ENCODE measurements at places on chromosomes 4 and X.
A peak's percentile ranks its signal among the peaks of the same experiment; 100 is the strongest.

GRCh38 chrX:78517124-78517523 lies 142.0 kb downstream of the RTL3 start:
- peak; percentile 71 for DNase-seq

- peak; percentile 22 for DNase-seq
Measured at GRCh38 chrX:153687121-153688039, at the start of gene SLC6A8. SLC6A8 (plus strand) TSS chrX:153687926; CDS start chrX:153688575, 649 bp downstream.

- no peak for DNase-seq
Measured at GRCh38 chr4:32037399-32037798, 1317.2 kb downstream of the PCDH7 start.

GRCh38 chr4:69224891-69225290 lies 10.3 kb upstream of the UGT2B11 start:
- DNase-seq, result no peak

DNA sequence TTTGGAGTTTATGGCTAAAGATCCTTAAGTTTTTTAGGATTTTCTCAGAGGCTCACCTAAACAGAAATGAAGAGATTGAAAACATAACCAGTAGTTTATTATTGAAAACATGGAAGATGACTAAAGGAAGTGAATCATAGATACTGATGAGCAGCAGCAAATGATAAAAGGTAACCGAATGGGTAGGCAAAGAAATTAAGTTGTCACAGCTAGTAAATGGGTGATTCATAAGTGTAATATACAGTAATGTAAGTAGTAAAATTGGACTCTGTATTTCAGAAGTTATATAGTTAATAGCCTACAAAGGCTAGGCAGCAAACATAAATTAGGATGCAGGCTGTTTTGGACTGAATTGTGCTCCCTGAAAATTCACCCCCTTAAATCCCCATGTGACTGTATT lies 59.0 kb upstream of the ADGRA3 start:
- no peak for DNase-seq

DNA sequence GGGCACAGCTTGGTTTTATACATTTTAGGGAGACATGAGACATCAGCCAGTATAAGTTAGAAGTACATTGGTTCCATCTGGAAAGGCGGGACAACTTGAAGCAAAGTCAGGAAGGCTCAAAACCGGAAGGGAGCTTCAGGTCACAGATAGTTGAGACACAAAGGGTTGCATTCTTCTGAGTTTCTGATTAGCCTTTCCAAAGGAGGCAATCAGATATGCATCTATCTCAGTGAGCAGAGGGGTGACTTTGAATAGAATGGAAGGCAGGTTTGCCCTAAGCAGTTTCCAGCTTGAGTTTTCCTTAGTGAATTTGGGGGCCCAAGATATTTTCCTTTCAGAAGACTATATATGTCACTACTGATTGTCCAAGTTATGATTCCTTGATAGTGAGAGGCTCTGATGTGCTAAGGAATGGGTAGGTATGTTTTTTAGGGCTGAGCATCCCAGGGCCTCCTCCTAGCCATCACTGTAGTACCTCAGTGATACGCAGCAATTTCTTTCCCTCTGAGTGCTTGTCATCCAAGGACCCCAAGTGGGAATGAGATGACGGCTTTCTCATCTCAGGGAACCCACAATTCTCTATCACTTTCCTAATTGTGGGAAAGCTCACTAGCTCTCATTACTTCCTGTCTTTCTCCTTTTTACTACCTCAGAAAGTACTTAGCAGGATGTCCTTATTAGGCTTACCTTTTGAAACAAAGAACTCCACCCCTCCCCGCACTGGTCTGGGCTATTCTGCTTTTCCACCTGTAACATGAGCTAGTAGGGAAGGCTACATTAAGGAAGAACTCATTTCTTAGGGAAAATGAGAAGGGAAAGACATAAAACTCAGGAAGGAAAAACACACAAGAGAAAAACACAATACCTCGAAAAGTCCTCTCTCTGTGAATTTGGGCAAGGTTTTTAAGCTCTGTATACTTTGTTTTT lies 632.7 kb downstream of the RAPGEF2 start:
- DNase-seq, result no peak

DNA sequence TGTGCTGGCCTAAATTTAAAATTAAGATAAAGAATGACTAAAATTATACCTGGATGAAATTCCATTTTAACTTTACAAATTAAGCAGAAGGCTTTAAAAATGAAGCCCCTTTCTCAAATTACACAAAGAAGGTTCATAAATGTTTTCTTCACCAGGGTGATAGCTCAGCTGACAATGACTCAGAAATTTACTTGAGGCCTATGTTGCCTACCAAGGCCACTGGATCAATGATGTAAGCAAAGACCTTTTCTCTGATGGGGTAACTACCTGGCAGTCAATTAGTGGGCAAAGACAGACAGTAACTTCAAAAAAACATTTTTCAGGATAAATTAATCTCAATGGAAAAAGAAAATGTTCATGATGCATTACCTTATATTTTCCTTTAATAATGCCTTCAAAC lies 23.9 kb upstream of the GPR34 start:
- peak; percentile 15 for DNase-seq

DNA sequence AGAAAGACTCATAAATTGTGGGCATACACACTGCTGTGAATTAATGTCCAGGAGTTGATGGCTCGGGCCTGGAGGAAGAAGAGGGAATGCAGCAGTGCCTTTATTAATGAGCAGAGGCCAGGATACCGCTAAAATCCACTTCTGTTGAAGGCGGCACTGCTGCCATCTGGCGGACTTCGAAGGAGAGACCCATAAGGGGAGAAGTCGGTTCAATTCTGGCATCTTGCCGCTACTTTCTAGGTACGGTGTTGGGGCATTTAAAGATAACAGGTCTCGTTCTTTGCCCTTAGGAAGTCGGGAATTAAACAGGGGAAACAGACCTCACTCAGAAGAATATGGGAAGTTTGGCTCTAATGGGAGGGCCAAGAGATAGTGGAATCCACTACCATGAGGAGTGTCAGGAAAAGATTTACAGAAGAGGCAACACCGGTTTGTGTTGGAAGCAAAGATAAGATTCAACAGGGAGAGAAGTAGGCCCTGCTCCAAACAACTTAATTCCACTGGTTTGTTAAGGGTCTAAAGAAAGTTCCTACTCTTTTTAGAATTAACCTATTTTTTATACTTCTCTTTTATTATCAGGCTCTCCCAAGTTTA lies 133.6 kb upstream of the GIMD1 start:
- peak; percentile 26 for DNase-seq

- DNase-seq, result no peak
Measured at GRCh38 chrX:153336121-153336894, 2.4 kb downstream of the ZNF275 start.

DNA sequence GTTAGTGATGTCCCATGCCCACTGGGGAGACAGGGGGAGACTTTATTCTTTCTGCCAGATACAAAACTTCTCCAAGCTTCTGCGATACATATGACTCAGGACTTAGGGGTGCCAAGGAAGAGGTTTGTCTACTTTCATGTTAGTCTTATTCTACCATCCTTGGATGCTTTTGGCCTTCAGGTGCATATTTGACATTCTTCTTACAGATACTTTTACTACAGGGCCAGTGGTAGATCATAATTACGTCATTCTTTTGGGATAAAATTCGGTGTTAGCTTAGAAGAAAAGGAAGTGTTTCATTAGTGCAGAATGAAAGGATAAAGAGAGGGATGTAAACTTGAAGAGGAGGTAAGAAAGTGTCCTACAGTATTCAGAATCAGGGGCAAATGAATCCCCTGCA lies 245.2 kb downstream of the THOC2 start:
- no peak for DNase-seq
